ENCODE measurements at places on chromosomes 1 and 21. TPM values are rescaled to one million over a fixed set of nuclear protein-coding genes. Genes with fewer than 3 reads are reported as not detected.
A peak's percentile ranks its signal among the peaks of the same experiment; 100 is the strongest.

DNA sequence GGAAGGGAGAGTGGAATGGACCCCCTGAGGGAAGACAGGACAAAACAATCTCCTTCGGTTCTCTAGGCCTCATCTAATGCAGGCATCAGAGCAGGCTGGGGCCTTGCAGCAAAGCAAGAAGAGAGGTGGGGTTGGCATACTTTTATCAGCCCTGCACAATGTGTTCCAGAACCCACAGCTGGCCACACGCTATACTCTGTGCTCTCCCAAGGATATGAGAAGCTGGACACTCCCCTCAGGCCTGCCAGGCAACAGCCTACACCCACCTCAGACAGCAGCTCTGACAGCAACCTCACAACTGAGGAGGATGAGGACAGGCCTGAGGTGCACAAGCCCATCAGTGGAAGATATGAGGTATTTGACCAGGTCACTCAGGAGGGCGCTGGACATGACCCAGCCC is 27.3 kb downstream of the LY9 start:
- peaks cover 12% of the 10 kb centered on the region for H3K27me3 ChIP-seq
- no peak overlapping the region for H3K4me3 ChIP-seq
- H3K4me1 ChIP-seq: no peaks in the 10 kb centered on the region

DNA sequence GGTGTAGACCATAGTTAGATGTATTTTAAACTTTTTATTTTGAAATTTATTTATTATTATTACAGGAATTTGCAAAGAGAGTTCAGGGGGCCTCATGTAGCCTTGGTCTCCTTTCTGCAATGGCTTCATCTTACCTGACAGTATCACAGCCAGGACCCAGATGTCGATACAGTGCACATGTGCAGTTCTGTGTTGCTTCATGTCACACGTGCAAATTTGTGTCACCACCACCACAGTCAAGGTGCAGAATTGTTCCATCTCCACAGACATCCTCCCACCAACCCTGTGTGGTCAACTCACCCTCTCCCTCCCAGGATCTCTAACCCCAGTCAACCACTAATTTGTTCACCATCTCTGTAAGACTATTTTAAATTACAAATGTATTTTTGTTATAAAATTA is 184.5 kb downstream of the CAMTA1 start:
- no peak for DNase-seq
- no peaks in the 10 kb centered on the region for H3K4me1 ChIP-seq
- H3K27ac ChIP-seq: no peak overlapping the region

GRCh38 chr1:101233495-101233894 is 3.3 kb upstream of the S1PR1 start:
- no peak for DNase-seq
- H3K4me1 ChIP-seq: peaks cover 20% of the 10 kb centered on the region
- H3K36me3 ChIP-seq: no peaks in the 10 kb centered on the region
- H3K4me3 ChIP-seq: no peak overlapping the region
- H3K27ac ChIP-seq: no peak overlapping the region

The TRNP1 gene
- total RNA-seq: 32.5 TPM

DNA sequence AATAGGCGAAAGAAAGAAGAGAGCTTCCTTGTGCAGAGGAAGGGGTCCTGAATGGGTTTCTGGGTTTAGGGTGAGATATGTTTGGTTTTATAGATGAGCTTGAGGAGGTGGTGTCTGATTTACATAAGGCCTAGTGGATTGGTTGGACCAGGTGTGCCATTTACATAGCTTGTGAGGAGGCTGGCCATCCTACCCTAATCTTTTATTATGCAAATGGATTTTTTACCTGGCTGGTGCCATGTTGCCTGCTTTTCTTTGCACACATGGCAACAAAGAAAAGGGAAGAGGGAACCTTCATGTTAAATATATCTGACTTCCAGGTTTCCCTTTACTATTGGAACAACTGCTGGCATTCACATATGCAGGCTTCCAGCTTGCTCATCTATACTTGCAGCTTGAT is 585.3 kb downstream of the PTPRU start:
- no peak overlapping the region for H3K27ac ChIP-seq
- no peaks in the 10 kb centered on the region for H3K4me1 ChIP-seq
- no peak for DNase-seq
- no peaks in the 10 kb centered on the region for H3K36me3 ChIP-seq
- H3K27me3 ChIP-seq: no peaks in the 10 kb centered on the region

GRCh38 chr1:202143011-202143767 is 1.3 kb downstream of the ARL8A start:
- no peak for DNase-seq
- H3K27me3 ChIP-seq: no peaks in the 10 kb centered on the region
- peaks cover 30% of the 10 kb centered on the region for H3K4me1 ChIP-seq
- H3K36me3 ChIP-seq: no peaks in the 10 kb centered on the region

The WDR3 gene
- total RNA-seq: 13.2 TPM

DNA sequence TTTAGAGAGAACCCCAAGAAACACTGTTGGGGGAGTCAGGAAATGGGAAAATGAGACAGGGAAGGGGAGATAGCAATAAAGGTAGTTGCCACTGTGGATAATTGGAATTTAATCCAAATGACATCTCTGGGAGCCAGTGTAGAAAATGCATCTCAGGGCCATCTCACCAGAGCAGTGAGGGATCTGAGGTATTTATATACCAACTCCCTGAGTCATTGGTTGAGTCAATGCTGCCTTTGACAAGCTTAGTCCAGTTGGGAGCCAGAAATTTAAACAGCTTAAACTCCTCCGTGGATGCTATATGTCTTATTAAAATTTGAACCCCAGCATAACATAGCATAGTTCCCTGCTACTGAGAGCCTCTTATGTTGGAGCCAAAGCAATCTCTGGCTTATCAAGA is 140.3 kb downstream of the SLC30A10 start:
- no peak overlapping the region for H3K27ac ChIP-seq
- H3K27me3 ChIP-seq: no peaks in the 10 kb centered on the region
- no peak overlapping the region for H3K4me3 ChIP-seq
- peaks cover 2% of the 10 kb centered on the region for H3K4me1 ChIP-seq
- H3K36me3 ChIP-seq: no peaks in the 10 kb centered on the region

The ADPRS gene
- total RNA-seq: 18.2 TPM

The AMPD1 gene
- total RNA-seq: 0.59 TPM

GRCh38 chr1:21242846-21243245 is 47.4 kb downstream of the ECE1 start:
- no peaks in the 10 kb centered on the region for H3K27me3 ChIP-seq
- DNase-seq: no peak
- no peaks in the 10 kb centered on the region for H3K4me1 ChIP-seq
- no peak overlapping the region for H3K27ac ChIP-seq
- H3K36me3 ChIP-seq: no peaks in the 10 kb centered on the region

DNA sequence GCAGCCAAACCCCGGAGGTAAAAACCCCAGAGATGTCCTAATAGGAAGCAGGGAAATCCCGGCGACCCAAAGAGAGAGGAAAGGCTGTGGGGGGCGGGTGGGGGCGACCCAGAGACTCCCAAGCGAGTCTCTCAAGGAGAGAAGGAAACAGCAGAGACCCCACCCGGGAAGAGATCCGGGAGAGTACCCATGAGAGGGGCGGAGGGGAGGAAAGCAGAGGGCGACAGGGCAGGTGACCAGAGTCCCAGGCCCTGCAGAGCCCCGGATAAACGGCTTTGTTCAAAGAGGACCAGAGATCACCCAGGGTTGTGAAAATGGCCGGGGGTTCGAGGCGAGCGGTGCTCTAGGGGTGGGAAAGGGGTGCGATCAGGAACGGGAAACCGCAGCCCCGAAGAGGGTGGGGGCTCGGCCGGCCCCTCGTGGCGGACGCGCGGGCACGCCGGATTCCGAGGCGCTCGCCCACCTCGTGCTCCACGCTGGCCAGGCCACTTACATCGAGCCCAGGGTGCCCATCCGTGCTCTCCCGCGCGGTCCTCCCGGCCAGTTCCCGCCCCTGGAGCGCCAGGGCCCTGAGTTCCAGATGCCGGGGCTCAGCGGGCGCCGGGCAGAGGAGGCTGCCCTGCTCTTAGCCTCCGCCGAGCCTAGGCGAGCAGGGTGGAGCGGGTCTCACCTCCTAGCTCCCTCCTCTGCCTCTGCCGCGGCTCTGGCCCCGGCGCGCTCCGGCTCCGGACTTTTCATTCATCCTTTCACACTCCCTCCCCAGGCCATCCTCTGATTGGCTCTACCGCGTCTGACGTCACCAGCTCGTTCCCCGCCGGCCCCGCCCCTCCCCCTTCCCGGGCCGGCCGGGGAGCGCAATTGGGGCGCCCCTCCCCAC is 52.3 kb downstream of the RHBG start:
- H3K36me3 ChIP-seq: no peaks in the 10 kb centered on the region
- H3K4me1 ChIP-seq: peaks cover 19% of the 10 kb centered on the region
- H3K4me3 ChIP-seq: peak overlapping the region; percentile 38
- DNase-seq: peak; percentile 69
- H3K27me3 ChIP-seq: peaks cover 92% of the 10 kb centered on the region

DNA sequence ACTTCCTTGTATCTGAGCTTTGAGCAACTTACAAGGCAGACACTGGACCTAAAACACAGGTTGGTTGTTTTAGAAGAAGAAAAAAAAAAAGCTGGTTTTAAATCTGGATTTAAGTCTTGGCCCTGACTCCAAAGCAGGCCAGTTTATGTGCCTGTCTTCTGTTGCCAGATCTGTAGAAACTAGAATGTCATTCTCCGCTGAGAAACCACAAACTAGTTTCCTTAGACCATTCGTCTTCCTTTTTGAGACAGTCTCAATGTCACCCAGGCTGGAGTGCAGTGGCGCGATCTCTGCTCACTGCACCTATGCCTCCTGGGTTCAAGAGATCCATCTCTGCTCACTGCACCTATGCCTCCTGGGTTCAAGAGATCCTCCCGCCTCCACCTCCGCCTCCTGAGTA is 33.9 kb downstream of the APP start:
- no peak overlapping the region for H3K27ac ChIP-seq
- no peak for DNase-seq
- H3K4me1 ChIP-seq: peaks cover 71% of the 10 kb centered on the region
- H3K27me3 ChIP-seq: no peaks in the 10 kb centered on the region

GRCh38 chr1:162145280-162145965 is 75.9 kb downstream of the NOS1AP start:
- H3K36me3 ChIP-seq: no peaks in the 10 kb centered on the region
- DNase-seq: no peak
- no peaks in the 10 kb centered on the region for H3K4me1 ChIP-seq
- H3K27ac ChIP-seq: no peak overlapping the region

All from heart right ventricle (tissue), 16 donors.